ENCODE measurements at places on chromosomes 16 and 17.

GRCh38 chr16:715477-716199 is 720 bp downstream of the METRN start:
- peak; percentile 48 for DNase-seq

DNA sequence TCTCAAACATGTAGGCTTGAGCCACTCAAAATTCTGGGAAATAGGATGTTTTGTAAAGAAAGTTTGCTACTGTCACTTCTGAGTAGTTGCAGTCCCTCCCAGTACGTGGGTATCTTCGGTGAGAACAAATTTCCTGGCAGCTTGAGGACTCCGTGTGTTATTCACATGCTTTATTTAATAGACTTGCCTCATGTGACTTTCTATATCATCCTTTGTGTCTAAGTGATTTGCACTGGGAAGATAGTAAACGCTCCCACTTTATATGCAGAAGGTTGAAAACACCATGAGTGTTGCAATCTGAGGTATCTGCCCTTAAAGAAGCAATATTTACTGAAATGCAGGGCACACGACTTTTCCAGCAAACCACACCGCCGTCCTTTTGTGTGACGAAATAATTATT is 643.7 kb downstream of the MAF start:
- no peak for DNase-seq

DNA sequence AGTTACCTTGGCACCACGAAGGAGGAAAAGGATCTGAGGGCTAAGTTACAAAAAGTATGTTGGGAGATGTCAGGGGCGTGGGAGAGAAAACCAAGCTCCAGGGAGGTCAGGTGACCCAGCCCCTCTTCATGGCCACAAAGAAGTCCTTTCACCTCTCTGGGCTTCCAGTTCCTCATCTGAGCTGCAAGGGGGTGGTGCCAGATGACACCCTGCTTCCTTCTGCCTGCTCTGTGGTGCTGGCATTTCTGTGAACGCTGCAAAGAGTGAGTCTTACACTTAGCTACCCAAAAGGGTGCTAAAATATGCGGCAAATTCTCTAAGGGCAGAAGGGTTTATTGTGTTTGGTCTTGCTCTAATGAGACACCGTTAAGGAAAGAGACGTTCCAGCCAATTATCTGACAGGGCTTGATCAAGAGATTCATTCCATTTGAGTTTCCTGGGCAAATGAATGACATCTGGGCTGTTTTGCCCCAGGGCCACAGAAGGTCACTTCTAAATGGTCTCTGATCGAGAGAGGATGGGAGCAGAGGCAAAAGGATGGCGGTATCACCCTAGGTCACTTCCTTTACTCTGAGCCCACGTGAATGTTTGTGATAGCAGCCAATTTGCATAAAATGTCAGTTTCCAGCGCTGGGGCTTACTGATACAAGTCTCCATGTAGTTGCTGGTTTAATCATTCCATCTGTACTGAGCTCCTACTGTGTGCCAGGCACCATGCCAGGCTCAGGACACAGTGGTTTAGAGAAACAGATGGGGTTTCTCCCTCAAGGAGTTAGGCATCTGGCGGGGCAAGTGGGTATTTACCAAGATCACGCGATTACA is 210.2 kb downstream of the KATNIP start:
- DNase-seq = peak; percentile 63

GRCh38 chr17:31721291-31722025 is 137.6 kb downstream of the COPRS start:
- no peak for DNase-seq

GRCh38 chr16:72199761-72200337 is 27.9 kb upstream of the PMFBP1 start:
- no peak for DNase-seq

- DNase-seq = no peak
These were observed 269.0 kb upstream of the CCL2 start for GRCh38 chr17:33986088-33986487.

- DNase-seq = no peak
These were observed 28.8 kb downstream of the NLRC3 start for GRCh38 chr16:3548445-3548844.

- DNase-seq = peak; percentile 82
These were observed 17.0 kb downstream of the CHD9 start for GRCh38 chr16:53071748-53072301.

GRCh38 chr17:81311946-81312345 is 16.8 kb upstream of the SLC38A10 start:
- no peak for DNase-seq

DNA sequence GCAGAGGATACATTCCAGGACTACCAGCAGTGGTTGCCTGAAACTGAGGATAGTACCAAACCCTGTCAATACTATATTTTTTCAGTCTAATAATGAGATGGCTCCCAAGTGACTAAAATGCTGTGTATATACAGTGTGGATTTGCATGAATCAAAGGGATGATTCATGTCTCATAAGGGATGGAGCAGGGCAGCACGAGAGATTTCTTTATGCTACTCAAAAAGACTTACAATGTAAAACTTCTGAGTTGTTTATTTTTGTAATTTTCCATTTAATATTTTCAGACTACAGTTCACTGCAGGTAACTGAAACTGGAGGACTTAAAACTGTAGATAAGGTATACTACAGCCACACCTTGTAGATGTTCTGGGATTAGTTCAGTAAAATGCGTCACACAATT is 674.7 kb upstream of the SALL1 start:
- no peak for DNase-seq

DNA sequence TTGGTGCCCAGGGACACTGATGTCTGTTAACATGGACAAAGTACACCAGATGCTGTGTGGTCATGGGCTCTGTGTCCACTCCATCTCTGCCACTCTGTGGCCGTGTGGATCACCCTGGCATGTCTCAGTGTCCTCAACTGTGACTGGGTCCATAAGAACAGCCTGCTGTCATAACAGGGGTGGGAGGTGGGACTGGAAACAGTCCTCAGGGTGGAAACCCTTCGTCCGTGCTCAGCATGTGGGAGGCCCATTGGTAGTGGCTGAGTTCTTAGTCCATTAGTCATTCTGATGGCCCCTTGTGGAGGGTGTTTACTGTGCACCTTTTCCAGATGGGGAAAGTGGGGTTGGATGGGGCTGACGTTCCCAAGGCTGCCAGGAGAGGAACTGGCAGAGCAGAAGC is 12.8 kb downstream of the FLYWCH2 start:
- no peak for DNase-seq

GRCh38 chr16:67846063-67846319 is 742 bp upstream of the NUTF2 start:
- DNase-seq = no peak

DNA sequence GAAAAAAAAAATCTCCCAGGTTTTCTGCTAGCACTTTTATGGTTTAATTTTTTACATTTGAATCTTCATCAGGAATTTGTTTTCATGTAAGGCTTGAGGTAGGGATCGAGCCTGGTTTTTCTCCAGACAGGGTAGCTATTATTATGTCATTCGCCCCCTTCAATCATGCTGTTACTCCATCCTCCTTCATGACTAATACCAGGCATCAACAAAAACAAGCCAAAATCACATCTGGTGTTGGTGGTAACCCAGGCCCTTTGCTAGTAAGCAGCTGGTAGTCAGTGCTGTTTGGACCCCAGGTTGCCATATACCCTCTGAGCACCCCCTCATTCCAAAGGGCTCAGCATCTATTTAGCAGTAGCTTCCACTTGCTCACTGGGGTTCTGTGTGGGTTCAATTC is 29.5 kb downstream of the DRC3 start:
- DNase-seq = no peak

DNA sequence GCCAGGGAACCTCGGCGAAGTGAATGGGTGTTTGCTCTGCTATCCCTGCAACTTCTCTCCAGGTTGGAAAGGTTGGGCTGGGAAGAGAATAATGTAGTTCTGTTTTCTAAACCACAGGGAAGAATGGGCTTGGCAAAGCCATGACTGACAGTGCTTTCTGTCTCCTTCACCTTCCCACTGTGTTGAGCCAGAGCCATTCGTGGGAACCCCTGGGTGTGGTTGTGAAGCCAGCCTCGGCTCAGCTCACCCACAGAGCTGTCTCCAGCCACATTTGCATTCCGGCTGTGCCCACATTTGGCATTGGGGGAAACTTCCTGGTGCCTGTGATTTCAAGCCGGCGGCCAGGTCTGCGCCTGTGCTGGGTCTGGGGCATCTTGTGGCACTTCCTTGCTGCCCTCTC is 39.9 kb downstream of the BAIAP2 start:
- no peak for DNase-seq

DNA sequence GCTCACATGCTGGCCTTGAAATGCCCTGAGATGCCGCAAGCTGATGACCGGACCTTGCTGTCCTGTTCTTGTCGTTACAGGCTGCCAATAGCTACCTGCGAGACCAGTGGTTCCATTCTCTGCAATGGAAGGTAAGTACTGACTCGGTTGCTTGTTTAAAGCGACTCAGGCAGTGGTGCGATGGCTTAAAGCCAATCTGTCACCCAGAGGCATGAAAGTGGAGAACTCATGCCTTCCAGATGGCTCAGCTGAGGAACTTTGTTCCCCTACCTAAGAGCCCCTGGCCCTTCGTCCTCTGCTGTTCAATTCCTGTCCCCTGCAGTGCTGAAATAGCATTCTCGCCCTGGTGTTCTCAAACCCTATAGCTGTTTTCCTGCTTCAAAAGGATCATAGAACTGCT is 158.3 kb upstream of the PLCG2 start:
- DNase-seq = peak; percentile 56

DNA sequence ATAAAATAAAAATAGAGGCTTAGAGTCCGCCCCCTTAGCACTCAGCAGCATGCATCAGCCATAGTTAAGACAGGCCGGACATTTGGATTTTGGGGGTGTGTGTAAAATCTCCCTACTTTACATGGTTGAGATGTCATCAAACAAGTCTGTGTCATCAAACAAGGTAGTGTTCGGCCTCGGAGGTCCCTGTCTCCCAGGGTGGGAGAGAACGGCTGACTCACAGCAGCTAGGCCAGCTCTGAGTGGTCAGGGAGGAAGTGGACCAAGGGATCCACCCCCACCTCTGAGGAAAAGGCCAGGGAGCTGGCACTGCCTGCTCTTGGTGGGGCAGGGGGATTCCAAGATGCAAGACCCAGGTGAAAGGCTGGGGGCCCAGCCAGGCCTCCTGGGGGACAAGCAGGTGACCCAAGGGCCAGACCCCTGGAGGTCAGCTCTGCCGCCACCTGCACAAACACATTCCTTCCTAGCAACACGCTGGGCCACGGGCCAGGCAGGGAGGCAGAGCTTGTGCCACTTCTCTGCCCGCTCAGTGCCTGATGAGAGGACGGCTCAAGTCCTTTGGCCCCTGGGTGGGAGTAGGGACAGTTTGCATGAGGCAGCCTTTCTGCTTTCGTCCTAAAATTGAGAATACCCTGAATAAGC is 28.5 kb downstream of the KIFC3 start:
- no peak for DNase-seq

DNA sequence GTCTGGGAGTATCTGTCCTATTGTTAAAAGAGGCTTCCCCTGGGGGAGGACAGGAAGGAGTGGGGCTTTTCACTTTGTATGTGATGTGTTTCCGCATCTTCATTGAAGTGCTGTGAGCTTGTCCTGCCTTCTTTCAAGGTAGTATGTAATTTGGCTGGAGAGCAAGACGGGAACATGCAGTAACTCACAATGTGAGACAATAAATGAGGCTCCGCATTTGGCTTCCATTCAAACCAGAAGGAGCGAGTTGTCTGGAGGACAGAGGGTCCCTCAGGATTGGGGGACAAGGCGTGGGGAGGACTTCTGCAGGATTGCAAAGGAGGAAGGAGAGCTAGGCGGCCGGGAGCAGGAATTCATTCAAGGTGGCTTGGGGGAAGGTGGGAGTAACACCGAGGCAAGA is 203.5 kb downstream of the RBFOX3 start:
- no peak for DNase-seq

DNA sequence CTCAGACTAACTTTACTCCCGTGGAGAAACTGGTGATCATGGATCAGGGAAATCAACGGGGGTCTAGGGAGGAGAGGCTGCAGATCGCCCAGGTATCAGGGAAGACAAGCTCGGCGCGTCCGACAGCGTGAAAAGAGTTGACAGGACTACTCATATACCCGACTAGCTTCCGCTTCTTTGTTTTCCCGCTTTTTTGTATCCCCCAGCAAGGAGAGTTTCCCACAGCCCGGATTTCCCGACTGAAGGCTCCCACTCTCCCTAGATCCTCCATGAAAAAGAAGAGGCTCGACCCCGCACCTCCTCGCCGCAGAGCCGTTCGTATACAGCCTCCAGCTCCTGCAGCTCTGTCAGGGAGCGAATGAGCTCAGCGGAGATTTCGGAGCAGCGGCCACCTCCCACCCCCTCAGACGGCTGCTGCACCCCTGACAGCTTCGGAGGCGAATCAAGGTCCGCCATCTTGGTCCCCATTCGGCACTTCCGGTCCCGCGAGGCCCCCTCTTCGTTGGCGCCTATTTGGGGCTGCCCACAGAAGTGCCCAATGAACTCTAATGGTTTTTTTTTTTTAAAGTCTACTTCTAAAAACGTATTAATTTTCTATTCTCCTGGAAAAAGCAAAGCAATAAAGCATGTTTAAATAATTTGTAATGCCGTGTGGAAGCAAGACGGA is at the start of gene COG4:
Gene COG4 (minus strand): TSS at position 479 of the 667 bp plus-strand sequence. CDS start 11 bp downstream, at position 468.
- peak; percentile 87 for DNase-seq

- no peak for DNase-seq
These were observed 64.1 kb downstream of the SLC5A11 start for GRCh38 chr16:24909856-24910255.

DNA sequence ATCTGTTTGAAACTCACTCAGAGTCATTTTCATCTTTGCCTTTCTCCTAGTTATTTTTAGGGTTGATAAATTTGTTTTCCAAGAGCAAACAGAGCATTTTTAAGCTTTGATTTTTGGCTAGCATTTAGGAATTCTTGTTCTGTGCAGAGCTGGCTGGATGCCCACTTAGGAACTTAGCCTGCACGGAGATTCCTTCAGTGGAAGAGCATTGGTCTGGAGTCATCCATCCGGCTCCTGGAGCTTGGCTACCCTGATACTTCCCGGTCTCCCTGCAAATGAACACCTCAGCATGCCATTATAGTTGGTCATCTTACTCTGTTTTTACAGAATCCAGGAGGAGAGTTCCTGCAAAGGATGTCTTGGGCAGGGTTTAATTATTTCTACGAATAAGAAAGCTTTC is 57.1 kb downstream of the SPECC1 start:
- no peak for DNase-seq

GRCh38 chr17:41287050-41287449 is 11.6 kb downstream of the KRTAP9-7 start:
- no peak for DNase-seq

DNA sequence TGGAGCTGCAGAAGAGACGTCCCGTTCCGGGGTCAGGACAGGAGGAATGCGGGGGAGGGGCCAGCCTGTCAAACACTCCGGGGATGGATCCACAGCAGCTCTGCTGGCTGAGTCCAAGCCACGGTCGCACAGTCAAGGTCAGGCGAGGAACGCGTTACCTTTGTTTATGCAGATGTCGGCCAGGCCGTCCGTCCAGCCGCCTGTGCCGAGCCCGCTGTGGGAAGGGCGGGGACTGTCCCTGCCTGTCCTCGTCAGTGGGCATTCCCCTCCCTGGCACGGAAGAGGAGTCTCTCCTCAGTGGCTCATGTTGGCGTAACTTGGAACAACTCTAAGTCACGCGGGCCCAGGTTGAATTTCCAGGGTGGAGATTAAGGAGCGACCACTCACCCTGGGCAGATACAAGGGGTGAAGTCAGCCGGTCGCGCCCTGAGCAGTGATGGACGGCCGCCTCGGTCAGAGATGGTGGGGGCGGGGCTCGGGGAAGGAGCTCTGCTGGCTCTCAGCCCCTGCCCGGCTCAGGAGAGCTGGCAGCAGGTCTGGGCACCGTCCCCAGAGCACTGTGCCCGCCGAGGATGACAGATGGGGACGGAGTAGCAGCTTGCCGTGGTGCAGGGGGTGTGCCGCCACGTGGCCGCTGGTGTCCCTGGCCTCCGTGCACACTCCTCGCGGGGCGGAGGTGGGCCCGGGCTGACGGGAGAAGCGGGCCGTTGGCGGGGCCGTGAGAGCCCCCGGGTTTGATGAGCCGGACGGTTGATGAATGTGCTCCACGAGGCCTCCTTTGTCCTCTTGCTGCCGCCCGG is 7.3 kb downstream of the CACNA1H start:
- peak; percentile 93 for DNase-seq
